SK-N-SH (cell line): ENCODE measurements at places on chromosomes 5 and 9.

DNA sequence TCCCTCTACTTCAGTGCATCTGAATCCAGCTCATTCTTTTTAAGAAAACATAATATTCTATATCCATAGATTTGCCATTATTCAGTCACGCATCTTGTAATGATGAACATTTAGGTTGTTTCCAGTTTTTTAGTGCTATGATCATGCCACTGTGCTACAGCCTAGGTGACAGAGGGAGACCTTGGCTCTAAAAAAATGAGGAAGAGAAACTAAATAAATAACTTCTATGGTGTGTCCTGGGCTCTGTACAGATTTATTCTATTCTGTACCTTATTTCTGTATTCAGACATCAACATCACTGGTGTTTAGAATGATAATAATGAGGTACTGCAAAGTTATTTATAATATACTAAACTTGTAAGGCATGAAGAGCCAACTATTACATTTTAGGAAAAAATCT is 45.9 kb downstream of the PDE8B start:
- no peak for DNase-seq

DNA sequence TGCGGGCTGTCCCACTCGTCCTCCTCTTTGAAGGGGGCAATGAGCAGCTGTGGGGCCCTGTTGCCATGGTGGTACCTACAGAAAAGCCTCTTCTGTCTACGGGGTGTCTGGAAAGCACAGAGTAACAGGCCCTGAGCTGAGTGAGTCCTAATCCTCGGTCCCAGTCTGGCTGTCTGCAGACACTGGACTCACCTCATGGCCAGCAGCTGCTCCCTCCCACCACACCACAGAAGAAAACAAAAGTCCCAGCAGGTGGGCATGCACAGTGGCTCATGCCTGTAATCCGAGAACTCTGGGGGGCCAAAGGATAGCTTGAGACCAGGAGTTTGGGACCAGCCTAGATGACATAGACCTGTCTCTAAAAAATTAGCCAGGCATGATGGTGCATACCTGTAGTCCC is 19.9 kb downstream of the P4HA2 start:
- DNase-seq: no peak

DNA sequence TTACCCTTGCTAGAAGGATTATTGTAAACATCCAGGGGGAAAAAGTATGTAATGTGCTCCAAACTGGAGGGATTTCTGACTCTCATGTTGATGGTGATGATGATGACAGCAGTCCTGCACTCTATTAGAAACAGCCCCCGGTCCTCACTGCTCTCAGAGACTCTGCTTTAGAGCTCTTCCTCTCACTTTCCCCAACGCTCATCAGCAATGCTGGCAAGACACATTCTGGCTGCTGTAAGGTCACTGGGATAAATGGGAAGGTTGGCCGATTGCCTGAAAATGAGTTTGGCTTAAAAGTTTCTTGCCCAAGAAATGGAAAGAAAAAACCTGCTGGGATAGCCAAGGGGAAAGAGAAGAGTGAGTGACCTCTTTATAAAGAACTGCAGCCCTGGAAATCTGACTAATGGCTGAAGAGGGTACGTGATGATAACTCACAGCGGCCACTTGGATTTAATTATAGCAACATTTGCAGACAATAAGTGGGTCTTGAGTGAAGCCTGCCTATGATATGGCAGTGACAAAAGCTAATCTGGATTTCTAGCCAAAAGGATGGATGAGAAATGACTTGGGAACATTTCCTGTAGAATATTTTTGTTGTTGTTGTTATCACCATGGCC is 235.8 kb downstream of the TMEM38B start:
- peak; percentile 26 for DNase-seq

DNA sequence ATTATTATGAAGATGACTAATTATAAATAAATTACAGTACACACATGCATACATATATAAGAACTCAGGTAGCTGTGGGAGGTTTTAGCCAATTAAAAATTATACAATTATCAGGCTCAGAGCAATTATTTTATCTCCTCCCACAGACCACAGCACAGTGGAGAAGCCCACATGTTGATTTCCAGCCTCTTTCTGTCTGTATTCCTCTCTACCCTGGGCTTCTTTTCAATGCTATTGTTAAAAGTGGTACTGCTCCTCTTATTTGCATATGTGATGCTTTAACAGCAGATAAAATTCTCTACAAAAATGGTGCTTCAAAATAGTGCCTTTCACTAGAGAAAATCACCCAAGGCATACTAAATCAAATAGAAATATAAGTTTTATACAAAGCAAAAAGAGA is 218.7 kb downstream of the NFIB start:
- no peak for DNase-seq

GRCh38 chr5:62767650-62768049 is 189.0 kb downstream of the LRRC70 start:
- no peak for DNase-seq

DNA sequence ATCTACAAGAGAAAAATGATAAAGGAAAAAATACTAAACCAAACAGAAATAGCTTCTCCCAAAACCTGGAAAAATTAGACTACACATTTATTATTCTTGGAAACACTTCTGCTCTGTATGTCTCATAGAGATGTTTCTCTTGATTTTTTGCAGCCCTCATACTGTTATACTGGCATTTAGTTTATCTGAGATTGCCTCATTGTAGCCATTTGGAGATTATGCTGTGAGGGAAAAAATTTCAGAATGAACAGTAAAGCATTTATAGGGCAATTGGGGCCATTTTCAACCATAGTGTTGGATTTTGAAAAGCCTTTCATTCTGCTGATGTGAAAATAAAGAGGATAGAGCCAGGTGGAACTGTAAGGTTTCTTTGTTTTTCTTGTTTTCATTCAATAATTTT is 441.8 kb upstream of the RIOK2 start:
- no peak for DNase-seq

DNA sequence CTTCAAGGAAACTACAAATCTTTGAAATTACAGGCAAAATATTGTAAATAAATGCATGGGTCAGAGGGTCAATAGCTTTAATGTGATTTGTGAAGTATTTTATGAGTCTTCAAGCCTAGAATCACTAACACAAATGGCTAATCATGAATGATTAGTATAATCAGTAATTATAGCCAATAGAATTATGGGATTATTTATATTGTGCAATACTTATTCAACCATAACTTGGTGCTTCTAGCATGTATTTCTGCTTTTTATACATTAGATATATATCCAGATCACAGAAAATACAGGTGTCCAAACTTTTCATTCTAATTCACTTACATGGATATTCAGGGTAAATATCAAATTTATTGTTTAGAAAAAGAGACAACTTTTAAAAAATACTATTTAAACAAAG is 12.1 kb downstream of the HCN1 start:
- DNase-seq: no peak

DNA sequence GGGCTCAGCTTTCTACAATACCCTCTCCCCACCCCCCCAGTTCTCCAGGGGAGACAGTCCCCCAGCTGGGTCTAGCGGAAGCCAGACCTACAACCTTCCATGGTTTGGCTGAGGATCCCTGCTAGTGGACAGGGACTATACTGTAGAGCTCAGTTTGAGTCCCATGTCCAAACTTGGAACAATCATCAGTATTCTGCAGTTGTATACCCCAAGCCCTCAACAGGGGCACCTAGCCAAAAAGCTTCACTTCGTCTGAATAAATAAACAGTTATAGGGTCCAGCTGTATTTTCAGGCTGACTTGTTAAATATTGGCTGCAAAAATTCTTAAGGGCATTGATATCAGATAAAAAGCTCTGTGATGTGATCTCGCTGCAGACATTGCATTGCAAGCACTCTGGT is 15.4 kb upstream of the C9 start:
- DNase-seq: no peak

GRCh38 chr9:546235-546634 is 295.3 kb upstream of the DMRT1 start:
- no peak for DNase-seq

DNA sequence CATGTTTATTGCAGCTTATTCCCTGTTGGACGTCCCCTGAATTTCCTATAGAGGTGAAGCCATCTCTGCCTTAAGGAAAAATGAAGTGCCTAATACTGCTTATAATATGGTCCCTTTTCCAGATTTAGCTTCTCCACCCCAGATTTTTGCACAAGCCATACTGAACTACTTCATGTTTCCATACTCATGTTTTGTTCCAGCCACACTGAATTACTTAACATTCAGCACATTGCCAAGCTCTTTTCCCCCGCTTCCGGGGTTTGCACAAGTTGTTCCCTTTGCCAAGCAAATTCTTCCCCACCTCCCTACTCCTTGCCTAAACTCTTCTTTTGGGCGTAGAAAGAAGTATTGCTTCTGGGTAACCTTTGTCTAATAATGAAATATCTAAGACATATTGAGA is 1.7 kb upstream of the CNTRL start:
- no peak for DNase-seq

GRCh38 chr5:2758632-2759031 is 7.2 kb upstream of the IRX2 start:
- no peak for DNase-seq

GRCh38 chr9:136762221-136762691 is 2.1 kb downstream of the LCN15 start:
- no peak for DNase-seq

DNA sequence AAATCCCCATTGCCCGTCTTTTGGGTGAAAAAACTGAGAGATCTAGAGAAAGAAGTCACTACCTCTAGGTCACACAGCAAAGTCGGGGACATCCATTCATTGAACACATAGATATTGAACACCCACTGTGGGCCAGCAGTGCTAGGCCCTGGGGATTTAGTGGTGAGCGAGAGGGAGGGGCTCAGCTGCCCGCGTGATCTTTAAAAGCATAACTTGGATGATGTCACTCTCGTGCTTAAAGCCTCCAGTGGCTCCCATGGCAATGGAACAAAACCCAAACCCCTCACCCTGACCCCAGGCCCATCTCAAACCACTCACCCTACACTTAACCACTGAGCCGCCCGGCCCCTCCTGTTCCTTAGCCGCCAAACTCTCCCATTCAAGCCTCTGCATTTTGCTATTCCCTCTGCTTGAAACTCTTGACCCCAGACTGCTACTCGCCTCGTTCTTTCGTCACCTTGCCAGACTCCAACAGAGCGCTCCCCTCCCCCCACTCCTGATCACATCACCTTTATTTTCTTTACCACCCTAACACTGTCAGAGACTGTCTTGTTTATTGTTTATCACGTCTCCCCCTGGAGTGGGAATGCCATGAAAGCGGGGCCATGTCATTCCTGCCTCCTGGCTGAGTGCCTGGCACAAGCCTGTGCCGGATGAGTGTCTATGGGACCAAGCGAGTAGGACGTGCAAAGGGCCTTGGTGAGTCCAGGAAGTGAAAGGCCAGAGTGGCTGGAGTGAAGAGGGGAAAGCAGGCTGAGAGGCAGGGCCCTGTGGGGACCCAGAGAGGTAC is 710 bp upstream of the PIP5KL1 start:
- peak; percentile 72 for DNase-seq

GRCh38 chr9:97059626-97060025 is 20.7 kb upstream of the CTSV start:
- no peak for DNase-seq

DNA sequence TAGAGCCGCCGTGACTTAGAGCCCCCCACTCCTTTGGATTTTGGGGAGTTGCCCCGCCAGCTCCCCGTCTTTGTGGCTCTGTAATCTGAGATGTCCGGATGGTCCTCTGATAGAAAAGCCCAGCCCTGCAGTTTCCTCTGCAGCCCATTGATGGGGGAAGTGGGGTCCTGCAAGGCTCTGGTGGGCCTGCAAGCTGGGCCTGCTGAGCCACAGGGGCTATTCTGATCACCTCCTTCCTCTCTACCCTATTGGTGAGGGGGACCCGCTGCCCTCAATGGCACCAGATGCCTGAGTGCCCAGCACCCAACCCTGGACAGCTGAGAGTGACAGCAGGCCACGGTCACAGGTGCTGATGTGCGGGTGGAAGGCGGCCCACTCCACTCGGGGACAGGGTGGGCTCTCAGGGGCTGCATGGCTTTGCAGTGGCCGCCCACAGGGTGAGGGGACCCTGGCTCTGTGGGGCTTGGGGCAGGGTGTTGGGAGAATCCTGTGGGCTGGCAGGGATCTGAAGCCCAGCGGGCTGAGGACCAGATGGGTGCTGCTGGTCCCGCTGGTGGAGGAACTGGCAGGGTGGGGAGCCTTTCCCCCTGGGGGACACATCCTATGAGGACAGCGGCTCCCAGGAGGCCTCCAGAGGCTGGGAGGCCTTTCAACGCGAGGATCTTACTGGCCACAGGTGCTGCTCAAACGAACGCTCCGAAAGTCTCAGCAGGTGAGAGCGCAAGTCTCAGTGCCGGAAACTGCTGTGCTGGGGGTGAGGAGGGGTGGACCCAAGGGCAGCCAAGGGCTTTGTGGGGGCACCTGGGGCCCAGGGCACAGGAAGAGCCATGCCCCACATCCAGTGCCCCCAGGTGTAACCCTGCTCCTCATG is 30.0 kb upstream of the LPCAT1 start:
- no peak for DNase-seq

DNA sequence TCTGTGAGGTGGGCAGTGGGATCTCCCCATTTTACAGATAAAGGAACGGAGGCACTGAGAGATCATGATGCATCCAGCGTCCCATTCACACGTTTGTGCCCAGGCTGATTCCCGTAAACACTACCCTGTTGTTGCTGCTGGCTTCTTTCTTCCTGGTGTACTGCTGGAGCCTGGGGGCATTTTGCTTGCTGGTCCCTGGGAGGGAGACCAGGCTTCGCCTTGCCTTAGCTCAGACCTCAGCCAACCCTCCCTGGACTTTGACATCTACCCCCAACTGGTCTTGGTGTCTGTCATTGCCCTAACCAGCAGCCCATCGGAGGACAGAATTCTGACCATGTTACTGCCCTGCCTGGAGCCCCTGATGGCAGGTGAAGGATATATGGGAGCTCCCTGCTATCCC is 82.4 kb downstream of the ZNF618 start:
- DNase-seq: no peak

- no peak for DNase-seq
These were observed 18.4 kb downstream of the ENG start for GRCh38 chr9:127835991-127836516.

DNA sequence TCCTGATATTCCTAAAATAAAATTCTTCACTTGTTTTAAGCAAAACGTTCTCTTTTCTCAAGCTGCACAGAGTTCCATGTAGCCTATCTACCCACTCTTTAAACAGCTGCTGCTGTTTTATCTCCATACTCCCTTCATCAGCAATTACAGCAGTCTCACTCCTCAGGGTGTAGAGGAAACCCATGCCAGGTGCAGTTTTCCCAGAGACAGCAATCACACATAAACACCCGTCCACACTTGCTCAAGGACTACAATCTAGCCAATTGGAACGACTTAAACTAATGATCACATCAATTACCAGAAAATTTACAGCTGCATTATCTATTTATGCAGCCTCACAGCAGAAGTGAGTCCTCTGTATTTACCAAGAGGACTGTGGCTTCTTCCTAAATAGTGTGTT is 141.7 kb downstream of the HTR1A start:
- no peak for DNase-seq

DNA sequence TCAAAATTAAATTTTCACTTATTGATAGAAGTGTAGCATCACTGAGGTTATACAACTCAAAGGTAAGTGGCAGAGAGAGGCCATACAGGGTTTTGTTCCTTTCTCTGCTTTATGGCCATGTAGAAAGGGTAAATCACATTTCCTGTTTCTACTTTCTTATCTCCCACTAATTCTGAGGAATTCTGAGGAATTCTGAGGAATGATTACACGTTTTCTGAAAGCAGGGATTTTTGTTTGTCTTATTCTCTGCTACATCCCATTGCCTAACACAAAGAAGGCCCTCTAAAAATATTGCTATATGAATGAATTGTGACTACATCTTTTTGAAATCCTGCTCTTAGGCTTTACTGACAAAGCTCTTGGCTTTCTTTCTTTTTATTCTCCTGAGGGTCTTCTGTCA is 516.9 kb upstream of the ZNF608 start:
- DNase-seq: no peak
